RWPE2 (cell line): ENCODE measurements at places on chromosomes 13 and 19.

DNA sequence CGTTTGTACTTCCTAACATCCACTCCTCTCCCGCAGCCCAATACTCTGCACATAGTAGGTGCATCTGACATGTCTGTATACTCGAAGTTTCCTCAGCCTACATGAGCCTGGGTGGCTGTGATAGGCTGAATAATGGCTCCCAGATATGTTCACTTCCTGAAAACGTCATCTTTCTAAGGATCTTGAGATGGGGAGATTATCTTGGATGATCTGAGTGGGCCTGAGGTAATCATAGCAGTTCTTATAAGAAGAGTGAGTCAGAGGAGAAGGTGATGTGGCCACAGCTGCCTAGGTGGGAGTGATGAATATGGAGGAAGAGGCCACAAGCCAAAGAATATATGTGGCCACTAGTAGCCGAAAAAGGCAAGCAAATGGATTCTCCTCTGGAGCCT is 84.2 kb downstream of the AKAP11 start:
- DNase-seq, result no peak

GRCh38 chr13:110925023-110925612 is 10.2 kb upstream of the ANKRD10 start:
- no peak for DNase-seq

DNA sequence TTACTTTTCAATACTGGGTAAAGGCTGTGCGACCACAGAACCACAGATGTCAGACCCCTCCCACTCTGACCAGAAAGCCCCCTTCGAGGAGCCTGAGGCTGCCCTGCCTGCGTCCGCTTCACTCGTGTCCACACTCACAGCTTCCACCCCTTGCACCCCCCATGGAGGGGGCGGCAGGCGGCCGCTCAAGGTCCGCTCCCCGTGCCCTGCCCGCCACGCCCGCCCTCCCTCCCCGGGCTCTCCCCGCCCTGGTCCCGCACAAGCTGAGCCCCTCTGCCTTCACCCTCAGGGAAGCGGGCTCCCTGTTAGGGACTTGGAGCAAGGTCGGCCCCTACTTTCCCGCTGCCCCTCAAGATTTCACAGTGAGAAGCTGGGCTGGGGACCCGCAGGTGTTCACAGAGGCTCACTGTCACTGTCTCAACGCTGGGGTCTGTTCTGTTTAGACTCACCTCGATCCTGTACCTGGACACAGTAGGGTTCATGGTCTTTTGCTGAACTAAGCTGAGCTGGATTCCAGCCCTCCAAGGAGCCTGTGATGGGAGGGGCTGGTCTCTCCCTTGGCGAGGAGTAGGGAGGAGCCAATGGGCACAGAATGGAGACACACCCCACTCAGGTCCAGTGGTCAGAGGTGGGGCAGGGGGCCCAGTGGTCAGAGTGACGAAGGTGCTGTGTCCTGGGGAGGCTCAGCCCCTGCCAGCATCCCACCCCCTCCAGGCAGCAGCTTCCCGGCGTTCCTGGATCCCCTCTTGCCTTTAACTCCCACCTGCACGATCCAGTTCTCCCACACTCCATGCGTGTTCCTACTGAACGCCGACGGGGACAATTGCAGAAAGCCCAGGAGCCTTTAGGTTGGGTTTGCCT is 69.5 kb downstream of the SPACA7 start:
- no peak for DNase-seq

- no peak for DNase-seq
Measured at GRCh38 chr13:85632526-85633195, 166.6 kb downstream of the SLITRK6 start.

DNA sequence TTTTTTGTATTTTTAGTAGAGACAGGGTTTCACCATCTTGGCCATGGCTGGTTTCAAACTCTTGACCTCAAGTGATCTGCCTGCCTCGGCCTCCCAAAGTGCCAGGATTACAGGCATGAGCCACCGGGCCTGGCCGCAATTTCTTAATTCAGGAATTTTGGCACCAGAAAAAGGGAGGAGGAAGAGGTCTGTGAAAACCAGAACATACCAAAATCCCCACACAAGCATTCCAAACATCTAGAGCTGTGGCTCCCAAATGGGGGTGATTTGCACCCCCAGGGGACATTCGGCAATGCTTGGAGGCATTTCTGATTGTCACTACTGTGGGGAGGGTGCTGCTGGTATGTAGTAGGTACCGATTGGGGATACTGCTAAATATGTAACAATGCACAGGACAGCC is 40.2 kb upstream of the ABCC4 start:
- no peak for DNase-seq
